ENCODE measurements at places on chromosomes 3 and 15. TPM values are rescaled to one million over a fixed set of nuclear protein-coding genes. Genes with fewer than 3 reads are reported as not detected.

DNAH12 gene
- 11.2 TPM for total RNA-seq

GRCh38 chr3:38829404-38829803 lies 13.4 kb upstream of the SCN10A start:
- no peak for DNase-seq

DNA sequence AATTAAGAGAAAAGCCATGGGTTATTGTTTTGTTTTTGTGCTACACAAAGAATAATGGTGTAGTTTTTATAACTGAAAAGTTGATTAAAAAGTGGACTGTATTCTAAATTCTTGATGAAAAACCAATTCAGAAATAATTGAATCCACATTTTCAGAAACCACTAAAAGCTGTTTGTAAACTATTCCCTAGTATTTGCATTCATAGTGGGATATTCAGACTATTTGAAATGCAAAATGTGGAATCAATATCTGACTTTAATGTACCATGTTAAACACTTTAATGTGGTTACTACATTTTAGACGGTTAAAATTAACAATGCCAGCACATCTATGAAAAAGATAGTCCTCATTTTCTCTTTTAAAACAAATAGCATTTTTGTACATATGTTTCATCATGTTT lies 104.6 kb downstream of the ZIC4 start:
- DNase-seq = no peak

GRCh38 chr15:66481107-66481856 lies 16.3 kb downstream of the SNAPC5 start:
- DNase-seq = no peak

- no peak for DNase-seq
These were observed 39.6 kb upstream of the GYG1 start for GRCh38 chr3:148951599-148952361.
